ENCODE measurements at places on chromosomes 1 and 21.

GRCh38 chr1:55747408-55747841, 532.3 kb upstream of the USP24 start:
- DNase-seq = no peak

DNA sequence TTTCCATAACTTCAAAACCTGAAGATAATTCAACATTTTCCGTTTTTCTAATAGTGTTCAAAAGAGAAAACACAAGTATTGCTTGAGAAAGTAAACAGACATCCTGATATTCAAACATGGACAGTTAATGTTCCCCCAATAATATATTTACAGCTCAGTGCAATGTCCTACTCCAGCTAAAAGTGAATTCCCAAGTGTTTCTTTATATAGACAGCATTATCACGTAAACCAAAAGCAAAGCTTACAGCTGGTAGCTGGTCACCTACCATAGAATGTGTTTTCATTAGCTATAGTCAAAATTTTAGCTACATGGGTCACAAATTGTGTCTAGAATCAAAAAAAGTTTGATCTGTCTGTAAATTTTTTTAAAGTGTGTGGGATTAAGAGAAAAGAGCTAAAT, 34.9 kb downstream of the WLS start:
- no peak for DNase-seq

GRCh38 chr1:1101503-1101902, 14.4 kb downstream of the C1orf159 start:
- no peak for DNase-seq

GRCh38 chr1:12069623-12070244, 6.6 kb downstream of the TNFRSF8 start:
- DNase-seq = no peak

- DNase-seq = no peak
Measured at GRCh38 chr1:54247863-54248515, 48.0 kb downstream of the MRPL37 start.

- no peak for DNase-seq
Measured at GRCh38 chr1:111937147-111937725, 52.2 kb downstream of the KCND3 start.

GRCh38 chr21:43343992-43344886, 82.7 kb downstream of the SIK1 start:
- DNase-seq = peak; percentile 90

- DNase-seq = no peak
Measured at GRCh38 chr1:91833946-91834345, 52.0 kb downstream of the TGFBR3 start.

GRCh38 chr1:37636435-37636834, 1.7 kb upstream of the RSPO1 start:
- no peak for DNase-seq

- no peak for DNase-seq
Measured at GRCh38 chr1:33599516-33600115, 127.2 kb downstream of the ZSCAN20 start.

DNA sequence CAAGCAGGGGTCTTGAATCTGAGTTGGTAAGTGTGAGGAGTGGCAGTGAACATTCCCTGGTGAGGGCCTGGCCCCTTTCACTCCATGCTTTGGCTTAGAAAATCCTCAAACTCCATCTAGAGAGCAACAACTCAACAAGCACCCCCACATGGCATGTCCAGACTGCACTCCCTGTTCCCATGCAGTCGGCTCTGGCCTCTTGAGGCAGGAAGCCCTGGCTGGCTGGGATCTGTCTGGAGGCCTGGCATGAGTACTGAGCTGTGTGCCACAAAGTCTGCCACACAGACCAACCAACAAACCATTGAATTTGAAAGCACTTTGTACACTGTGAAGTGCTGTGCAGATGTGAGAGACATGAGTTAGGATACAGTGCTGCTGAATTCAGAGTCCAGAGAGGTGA, 25.2 kb downstream of the COA7 start:
- DNase-seq = no peak

GRCh38 chr1:180680558-180681144, 48.8 kb downstream of the XPR1 start:
- DNase-seq = no peak

- peak; percentile 6 for DNase-seq
Measured at GRCh38 chr1:104132382-104132973, 382.8 kb downstream of the AMY1C start.

- DNase-seq = no peak
Measured at GRCh38 chr21:45998276-45998701, 16.7 kb downstream of the COL6A1 start.

- DNase-seq = no peak
Measured at GRCh38 chr1:15762546-15762945, 4.0 kb downstream of the FBLIM1 start.

DNA sequence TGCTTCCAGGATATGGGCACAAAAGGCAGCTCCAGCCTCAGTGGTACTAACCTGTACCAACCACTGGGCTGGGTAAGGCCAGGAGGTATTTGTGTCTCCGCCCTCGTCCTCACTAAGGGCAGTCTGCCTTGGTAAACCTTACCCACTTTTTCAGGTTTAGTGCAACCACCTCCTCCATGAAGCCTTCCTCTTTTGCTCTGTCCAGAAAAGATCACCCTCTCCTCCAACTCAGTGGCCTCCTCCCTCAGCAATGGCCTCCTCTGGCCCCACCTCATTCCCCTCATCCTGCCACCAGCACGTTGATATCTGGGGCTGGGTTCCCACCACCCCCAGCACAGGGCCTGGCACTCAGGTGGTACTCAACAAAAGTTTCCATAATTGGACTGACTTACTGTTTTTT, 161.5 kb downstream of the GRIK3 start:
- no peak for DNase-seq

Data from T47D (cell line).